Activated T-cell treated with anti-CD3 and anti-CD28 coated beads, Interleukin-2, amount 50 U/mL, for 4 hours (primary cell): ENCODE measurements at places on chromosomes 5 and 9.

DNA sequence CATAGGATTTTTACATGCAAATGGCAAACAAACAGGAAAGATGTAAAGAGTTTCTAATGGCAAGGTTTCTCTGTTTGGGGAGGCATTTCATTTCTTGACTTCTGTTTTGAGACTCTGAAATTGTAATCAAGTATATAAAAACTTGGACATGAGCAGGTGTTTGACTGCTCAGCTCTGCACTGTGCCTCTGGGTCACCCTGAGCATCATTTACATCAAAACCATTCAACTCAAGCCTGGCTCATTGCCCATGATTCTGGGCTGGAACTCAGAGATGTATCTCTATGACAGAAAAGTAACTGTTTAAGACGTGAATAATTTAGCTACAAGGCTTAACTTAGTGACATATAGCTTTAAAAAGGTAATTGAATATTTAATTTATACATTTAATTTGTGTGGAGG, 1402.4 kb upstream of the NUDT12 start:
- no peak for DNase-seq

DNA sequence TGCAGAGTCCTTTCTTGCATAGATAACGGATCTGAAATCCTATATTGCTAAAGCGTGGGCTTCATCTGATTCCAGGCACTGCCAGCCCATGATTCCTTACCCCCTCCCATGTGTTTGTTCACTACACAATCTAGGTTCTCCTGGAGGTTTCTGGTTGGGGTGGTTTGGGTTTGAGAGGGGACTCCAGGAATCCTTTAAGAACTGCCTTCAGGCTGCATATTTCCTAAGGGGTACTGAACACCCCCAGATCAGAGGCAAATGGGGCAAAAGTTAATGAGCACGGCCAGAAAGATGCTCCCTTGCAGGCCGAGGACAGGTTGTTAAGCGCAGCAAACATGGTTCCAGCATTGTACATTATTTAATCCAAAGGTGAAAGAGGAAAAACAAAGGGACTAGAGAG, 9.9 kb downstream of the NR2F1 start:
- DNase-seq, result no peak

DNA sequence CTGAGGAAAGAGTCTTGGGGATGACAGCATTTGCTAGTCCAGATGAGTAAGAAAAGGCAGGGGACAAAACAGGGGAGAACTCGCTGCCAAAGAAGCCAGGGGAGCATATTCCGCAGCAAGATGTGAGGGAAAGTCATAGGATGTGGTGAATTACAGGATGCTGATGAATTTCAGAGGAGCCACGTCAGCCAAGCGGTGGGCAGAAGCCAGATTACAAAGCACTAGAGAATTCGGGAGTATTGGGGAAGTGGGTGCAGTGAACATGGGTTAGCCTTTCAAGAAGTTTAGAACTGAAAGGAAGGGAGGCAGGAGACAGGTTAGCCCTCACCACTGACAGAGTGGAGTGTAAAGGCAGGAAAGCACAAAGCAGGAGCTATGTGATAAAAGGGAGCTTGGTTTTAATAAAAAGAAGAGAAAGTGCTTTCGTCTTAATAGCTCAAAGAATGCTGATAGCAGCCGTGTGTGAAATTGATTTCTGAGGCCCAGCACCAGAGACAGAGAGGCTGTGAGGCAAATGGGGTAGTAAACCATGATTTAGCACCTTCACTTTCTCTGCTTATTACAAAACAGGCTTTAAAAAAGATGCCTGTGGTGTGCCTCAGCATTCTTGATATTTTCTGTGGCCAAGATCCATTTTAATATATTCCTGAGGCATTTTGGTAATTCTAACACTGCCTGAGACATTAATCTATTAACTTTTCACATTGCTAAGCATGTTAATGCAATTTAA, 16.9 kb downstream of the ADAMTSL1 start:
- no peak for DNase-seq

GRCh38 chr5:131671409-131671808, 36.4 kb upstream of the RAPGEF6 start:
- DNase-seq, result no peak

DNA sequence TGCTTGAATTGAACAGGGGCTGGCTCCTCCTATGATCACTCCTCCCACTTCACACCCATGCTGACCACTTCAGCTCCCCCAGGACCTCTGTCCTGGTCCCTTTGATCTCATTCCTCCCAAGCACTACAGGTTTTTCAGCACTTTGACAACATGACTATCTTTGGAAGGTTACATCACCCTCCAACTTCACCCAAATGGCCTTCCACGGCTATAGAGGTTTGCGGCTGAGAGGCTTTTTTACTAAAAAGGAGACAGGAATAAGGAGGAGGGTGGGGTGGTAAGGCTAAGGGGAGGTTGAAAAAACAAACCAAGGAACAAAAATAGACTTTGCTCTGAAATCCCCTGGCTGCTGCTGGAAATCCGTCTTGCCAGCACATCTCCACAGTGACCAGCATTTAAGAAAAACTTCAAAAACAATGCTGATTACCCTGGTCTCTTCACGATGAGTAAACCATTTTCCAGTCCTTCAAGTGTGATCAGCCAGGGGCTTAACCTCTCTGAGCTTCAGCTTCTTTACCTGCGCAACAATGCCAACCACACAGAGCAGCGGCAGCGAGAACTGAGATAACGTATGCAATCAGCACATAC, 102.7 kb downstream of the DPYSL3 start:
- no peak for DNase-seq

GRCh38 chr5:173963867-173964441, 25.0 kb upstream of the C5orf47 start:
- no peak for DNase-seq

DNA sequence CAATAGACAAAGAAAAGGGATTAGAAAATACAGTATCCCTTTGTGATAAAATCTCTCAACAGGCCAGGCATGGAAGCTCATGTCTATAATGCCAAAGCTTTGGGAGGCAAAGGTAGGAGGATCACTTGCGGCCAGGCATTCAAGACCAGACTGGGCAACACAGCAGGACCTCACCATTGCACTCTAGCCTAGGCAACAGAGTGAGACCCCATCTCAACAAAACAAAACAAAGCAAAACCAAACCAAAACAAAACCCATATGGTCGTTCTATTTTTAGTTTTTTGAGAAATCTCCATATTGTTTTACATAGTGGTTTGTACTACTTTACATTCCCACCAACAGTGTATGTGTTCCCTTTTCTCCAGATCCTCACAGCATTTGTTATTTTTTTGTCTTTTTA, 193.0 kb downstream of the KIAA0825 start:
- no peak for DNase-seq

- no peak for DNase-seq
Measured at GRCh38 chr5:155137683-155138082, 124.1 kb downstream of the KIF4B start.

GRCh38 chr9:13674926-13675637, 395.6 kb upstream of the MPDZ start:
- DNase-seq, result no peak

DNA sequence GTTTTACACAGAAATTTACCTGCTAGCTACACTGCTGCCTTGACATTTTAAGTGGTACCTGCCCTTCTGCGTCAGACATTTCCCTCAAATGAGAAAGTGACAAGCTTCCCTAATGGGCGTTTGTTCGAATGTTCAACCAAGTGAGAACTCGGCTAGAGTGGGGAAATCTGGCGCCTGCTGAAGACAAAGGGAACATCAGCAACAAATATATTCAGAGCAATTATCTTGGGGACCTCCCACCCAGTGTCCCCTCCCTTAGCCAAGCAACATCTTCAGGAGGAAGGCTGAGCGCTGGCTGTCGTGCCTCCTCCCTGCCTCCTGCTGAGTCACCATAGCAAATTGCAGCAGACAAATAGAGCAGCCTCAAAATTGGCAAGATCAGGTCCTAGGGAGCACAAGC, 57.1 kb downstream of the MFAP3 start:
- DNase-seq, result no peak

GRCh38 chr5:171586436-171586835, 167.0 kb downstream of the FGF18 start:
- no peak for DNase-seq

- no peak for DNase-seq
Measured at GRCh38 chr5:179292202-179292601, 53.1 kb downstream of the ADAMTS2 start.

DNA sequence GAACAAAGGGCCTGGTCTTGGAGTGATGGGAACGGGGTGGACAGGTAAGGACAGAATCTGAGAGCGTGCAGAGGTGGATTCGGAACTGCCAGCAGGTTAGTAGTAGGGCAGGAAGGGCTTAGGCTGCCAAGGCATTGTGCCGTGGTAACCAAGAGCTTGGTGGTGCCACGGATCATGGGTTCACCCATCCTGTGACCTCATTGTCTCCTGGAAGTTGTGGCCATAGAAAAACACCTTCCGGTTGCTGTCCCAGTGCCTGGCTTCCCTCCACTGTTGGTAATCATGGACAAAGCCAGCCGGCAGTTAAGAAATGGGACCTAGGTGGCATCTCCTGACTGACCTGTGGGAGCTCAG, 42.5 kb upstream of the CFAP157 start:
- no peak for DNase-seq

DNA sequence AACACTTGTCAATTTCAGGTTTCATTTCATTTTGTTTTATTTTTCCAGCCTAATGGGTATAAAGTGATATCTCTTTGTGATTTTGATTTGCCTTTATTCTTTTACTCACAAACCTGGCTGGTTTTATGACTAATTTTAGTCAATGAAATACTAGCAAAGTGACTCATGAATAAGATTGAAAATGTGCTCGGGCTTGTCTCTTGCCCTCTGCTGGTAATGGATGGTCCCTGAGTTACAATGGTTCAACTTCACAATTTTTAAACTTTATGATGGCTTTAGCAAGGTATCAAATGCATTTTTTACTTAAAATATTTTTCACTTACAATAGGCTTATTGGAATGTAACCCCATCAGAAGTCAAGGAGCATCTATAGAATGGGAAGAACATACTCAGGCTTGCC, 431.4 kb upstream of the CCNG1 start:
- DNase-seq, result no peak

DNA sequence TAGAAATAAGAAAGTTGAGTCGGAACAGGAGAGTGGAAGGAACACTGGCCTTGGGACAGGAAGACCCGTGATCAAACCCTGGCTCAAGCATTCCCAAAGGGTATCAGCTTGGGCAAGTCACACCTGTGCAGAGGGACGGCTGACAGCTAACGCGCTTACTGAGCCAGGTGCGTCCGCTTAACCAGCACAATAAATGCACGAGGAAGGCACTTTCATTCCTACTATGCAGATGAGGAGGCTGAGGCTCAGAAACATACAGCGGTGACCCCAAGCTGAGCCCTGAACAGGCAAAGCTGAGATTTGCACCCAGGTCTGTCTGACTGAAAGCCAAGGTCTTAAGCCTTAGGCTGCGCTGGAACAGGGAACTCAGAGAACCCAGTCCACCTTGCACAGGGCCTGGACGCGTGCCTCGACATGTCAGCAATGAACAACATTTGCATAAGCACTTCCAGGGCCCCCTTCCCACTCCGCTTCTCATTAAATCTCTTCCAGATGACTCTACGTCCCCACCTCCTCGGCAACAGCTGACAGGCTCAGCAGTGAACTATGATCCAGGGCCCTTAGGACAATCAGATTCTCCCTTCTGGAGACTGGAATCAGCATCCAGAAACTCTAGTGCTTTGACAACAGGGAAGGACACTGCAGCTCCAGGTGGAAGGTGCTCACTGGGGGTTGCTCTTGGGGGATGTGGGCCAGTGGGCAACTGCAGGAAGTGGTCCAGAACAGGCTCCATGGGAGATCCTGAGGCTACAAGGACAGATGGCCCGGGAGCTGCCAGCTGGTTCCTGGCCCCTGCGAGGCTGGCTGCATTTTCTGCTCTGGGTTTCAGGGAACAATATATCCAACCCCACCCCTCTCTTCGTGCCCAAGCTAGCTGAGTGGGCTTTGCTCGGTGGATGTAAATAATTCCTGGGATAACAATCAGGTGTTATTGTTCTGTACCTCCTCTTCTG, 35.2 kb downstream of the SH3PXD2B start:
- no peak for DNase-seq

DNA sequence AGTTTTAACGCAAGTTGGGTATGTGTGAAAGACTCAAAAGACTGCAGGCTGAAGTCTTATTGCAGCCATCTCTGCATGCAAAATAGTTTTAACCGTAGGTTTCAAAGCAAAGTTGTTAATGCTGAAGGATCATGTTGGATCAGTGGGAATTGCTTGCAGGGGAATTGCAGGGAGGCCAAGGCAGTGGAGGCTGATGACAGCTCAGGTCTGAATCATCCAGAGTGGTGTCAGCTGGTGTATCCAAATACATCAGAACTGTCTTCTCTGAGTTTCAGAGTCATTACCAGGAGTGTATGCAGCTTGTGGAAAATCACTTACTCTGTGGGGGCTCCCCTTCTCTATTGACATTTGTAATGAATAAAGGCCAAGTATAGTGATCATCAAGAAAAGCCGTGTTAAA, 435.7 kb downstream of the SH3GL2 start:
- DNase-seq, result no peak

DNA sequence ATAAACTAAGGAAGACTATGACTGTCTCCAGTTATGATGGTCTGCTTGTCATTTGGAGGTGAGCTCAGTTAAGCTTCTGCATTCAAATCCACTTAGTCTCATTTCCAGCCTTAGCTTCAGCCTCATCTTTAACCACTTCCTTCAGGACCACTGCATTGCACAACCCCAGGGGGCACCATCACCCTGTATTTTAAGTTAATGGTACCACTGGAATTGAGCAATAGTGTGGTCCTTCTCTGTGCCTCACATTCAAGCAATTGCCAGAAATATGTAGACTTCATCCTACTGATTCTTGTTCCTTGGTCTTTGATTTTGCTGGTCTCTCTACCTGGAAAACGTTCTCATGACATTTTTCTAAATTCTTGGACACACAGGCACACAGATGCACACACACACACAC, 131.5 kb upstream of the PTPN3 start:
- no peak for DNase-seq

GRCh38 chr9:77738932-77739331, 90.8 kb upstream of the GNA14 start:
- no peak for DNase-seq

DNA sequence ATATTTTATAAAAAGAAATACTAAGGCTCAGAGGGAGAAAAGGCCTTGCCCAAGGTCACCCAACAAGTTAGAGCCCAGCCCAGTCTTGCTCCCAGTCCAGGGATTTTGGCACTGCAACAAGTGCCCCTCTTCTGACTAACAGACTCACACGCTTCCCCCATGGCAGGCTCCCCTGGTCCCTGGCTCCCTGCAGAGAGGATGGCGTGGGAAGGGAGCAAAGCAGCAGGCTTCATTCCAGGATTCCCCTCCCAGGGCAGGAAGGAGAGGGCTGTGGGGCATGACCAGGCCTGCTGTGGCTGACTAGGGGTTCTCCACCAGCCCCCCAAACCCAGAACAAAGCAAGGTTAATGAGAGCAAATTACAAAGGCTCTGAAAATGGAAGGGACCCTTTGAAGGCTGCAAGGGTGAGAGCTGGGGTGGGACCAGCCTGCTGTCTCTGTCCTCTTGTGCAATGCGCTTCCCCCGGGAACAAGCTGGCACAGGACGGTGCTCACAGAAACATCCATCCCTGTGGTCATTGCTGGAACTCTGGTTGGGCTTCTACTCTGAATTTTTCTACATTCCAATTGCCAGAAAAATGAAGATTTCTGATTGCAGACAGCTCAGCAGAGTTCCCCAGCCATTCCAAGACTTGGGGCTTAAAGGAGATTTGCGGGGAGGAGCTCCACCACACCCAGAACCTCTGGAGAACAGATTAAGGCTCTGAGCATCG, 37.1 kb upstream of the FAT2 start:
- no peak for DNase-seq

- DNase-seq, result no peak
Measured at GRCh38 chr5:38663249-38663648, 106.8 kb upstream of the LIFR start.
